ENCODE measurements at places on chromosomes 11 and 22.

- DNase-seq: no peak
These were observed 1.0 kb downstream of the PIDD1 start for GRCh38 chr11:803770-804598.

GRCh38 chr11:107792049-107792443, 66.5 kb downstream of the SLC35F2 start:
- DNase-seq: no peak

GRCh38 chr11:26790738-26791137, 68.9 kb upstream of the SLC5A12 start:
- no peak for DNase-seq

DNA sequence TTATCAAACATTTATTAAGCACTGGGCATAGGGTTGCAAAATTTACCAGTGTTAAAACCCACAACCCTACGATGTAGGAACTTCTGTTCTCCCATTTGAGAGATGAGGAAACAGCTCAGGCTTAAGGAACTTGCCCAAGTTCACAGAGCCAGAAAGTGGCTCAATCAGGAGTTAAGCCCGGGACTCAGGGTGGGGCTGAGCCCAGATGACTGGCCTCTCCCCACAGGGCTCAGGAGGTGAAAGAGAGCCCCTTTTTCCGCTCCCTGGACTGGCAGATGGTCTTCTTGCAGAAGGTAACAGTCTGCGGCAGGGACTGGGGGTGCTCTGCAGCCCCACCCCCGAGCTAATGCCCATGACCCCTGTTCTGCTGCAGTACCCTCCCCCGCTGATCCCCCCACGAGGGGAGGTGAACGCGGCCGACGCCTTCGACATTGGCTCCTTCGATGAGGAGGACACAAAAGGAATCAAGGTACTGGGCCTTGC, 5.6 kb upstream of the ANKRD13D start:
- DNase-seq: no peak
